Heart left ventricle (tissue), 16 donors: ENCODE measurements at places on chromosomes 6 and 20. TPM values are rescaled to one million over a fixed set of nuclear protein-coding genes. Genes with fewer than 3 reads are reported as not detected.

TRAPPC3L gene
- 0.20 TPM for total RNA-seq

PCMTD2 gene
- 66.6 TPM for total RNA-seq

TMEM244 gene
- not detected for total RNA-seq

CCDC170 gene
- total RNA-seq = 0.33 TPM

- DNase-seq = no peak
Observed at GRCh38 chr6:1904898-1905297, 295.2 kb downstream of the FOXC1 start.

DNA sequence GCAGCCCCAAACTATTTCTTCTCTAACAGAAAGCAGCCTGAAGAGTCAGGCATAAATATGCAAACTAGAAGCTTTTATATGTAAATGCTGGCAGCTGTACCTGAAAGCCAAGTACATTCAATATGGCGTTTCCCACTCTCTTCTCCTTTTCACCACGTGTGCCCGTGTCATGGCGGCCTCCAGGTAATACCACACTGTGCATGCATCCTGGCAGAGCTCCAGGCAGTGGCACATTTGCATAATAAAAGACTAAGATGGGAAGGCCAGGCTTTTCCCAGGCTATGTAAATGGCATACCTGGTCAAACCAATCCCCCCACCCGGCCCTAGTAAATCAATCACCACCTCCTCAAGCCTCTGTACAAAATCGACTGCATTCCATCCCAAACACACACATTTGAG is 120.6 kb downstream of the MMUT start:
- DNase-seq = no peak

DNA sequence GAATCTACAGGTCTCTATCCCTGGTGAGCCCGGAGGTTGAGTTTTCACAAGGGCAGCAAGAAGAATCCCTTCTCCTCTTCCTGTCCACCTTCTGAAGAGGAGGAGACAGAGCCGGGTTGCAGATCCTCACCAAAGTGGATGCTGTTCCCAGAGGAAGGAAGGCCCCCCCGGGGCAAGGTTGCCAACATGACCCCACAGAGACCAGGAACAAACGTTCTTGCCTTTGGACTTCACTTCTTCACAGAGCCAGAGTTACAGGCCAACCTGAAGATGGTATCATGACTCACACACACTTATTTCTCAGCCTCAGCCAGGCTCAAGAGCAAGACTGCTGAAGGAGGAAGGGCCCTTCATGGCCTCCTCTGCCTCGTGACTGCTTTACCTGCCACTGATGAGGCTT is 384.3 kb downstream of the CD83 start:
- no peak for DNase-seq

- no peak for DNase-seq
Observed at GRCh38 chr6:75147512-75147911, 58.3 kb downstream of the COL12A1 start.

GRCh38 chr6:93366506-93366905 is 52.9 kb downstream of the EPHA7 start:
- DNase-seq = no peak
